WTC11 (cell line): ENCODE measurements at places on chromosomes 3 and 15. TPM values are rescaled to one million over a fixed set of nuclear protein-coding genes. Genes with fewer than 3 reads are reported as not detected.

The PGBD4 gene
- 1.1 to 1.2 TPM (median 1.1 TPM) in 3 replicates for total RNA-seq

The NR1I2 gene
- total RNA-seq: 1.7 to 2.8 TPM (median 2.7 TPM) in 3 replicates

The SUSD5 gene
- 1.2 to 1.6 TPM (median 1.5 TPM) in 3 replicates for total RNA-seq

The TRIM59 gene
- total RNA-seq: 32.4 to 38.5 TPM (median 36.8 TPM) in 3 replicates

DNA sequence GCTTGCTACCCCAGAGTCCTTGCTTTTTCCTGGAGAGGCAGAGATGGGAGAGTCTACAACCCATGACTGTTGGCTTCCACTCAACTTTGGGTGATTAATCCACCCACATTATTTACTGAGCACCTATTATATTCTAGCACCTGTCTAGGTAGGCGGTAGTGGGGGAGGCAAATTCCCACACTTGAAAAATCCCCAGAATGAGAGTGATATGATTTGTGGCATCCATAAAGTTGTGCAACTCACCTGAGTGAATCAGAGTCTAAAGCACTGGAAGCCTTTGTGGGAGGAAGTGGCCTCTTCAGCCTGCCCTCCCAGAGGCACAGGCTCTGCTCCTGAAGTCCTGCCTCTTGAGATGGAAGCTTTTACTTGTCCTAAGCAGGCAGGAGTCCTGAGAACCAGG, 40.4 kb upstream of the CTNNB1 start:
- H3K27me3 ChIP-seq: no peaks in the 10 kb centered on the region
- H3K4me3 ChIP-seq: no peak overlapping the region
- peaks cover 36% of the 10 kb centered on the region for H3K4me1 ChIP-seq
- DNase-seq: no peak

DNA sequence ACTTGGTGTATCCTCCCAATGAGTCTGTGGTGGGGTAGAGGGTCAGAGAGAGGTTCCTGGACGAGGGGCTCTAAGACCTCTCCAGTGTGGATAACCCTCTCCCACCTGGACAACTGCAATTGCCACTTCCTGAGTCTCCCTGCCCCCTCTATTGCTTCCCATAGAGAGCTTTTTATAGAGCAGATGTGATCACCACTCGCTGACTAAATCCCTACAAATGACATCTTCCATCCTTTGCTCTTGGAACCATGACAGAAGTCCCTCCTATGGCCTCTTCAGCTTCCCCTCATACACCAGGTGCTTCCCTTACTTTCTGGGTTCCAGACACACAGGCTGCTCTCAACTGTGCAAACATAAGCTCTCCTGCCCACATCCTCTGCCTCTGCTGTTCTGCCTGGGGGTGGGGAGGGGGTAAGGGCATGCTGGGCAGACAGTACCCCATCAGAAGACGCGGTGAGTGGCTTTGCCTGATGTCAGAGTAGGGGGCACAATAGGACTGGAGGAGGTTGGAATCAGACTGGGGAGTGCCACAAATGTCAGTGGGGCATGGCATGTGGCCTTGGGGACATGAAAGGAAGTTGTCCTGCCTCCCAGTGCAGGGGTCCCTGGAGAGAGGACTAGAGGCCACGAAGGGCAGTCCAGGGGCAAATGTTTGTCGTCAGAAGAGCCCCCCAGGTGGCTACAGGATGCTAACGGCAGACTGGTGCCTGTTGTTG, 15.2 kb downstream of the ITIH3 start:
- DNase-seq: no peak
- no peaks in the 10 kb centered on the region for H3K36me3 ChIP-seq
- H3K27ac ChIP-seq: no peak overlapping the region
- peaks cover 3% of the 10 kb centered on the region; the same call in 1 of the 2 replicates for H3K27me3 ChIP-seq

- H3K4me3 ChIP-seq: no peak overlapping the region
- peaks cover 16% of the 10 kb centered on the region for H3K36me3 ChIP-seq
- DNase-seq: no peak
- H3K27me3 ChIP-seq: peaks cover 3% of the 10 kb centered on the region; the same call in 1 of the 2 replicates
- no peak overlapping the region for H3K27ac ChIP-seq
Measured at GRCh38 chr3:64301476-64301875, 76.2 kb upstream of the PRICKLE2 start.

DNA sequence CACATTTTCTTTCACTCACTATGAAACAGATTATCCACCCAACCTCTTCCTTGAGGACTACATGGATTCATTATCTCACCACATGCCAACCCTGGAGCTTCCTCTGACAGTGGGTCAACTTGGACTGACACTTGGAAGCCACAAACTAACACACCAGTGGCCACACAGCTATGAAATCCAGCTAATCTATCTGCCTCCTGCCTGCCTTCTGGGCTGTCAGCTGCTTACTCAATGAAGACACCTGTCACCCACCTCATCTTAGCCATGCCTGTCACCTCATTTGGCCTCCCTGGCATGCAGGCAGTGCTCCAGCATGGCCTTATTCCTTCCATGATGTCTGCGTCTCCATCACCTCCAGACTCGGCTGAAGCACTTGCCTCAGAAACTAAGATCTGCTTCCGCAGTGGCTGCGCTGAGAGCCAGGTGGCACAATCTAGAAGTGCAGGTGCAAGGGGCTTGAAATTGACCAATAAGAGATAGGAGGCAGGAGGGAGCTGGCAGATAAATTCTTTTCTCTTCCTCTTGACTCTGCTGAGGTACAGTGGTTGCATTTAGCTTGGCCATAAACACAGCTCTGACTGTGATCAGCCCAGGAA, 105.2 kb upstream of the RNF7 start:
- H3K27me3 ChIP-seq: no peaks in the 10 kb centered on the region
- peaks cover 4% of the 10 kb centered on the region for H3K4me1 ChIP-seq
- H3K4me3 ChIP-seq: no peak overlapping the region
- no peak overlapping the region for H3K27ac ChIP-seq
- H3K36me3 ChIP-seq: peaks cover 15% of the 10 kb centered on the region
- no peak for DNase-seq

GRCh38 chr3:103991461-103992115, 1375.1 kb upstream of the ALCAM start:
- H3K27me3 ChIP-seq: no peaks in the 10 kb centered on the region
- peaks cover 4% of the 10 kb centered on the region; the same call in 1 of the 2 replicates for H3K4me1 ChIP-seq
- H3K4me3 ChIP-seq: no peak overlapping the region
- no peak overlapping the region for H3K27ac ChIP-seq
- H3K36me3 ChIP-seq: no peaks in the 10 kb centered on the region
- DNase-seq: peak; percentile 50

GRCh38 chr3:171790574-171790897, 19.7 kb downstream of the PLD1 start:
- no peak overlapping the region for H3K4me3 ChIP-seq
- peaks cover 21% of the 10 kb centered on the region for H3K4me1 ChIP-seq
- no peak for DNase-seq
- peaks cover 3% of the 10 kb centered on the region; the same call in 1 of the 2 replicates for H3K27me3 ChIP-seq

- H3K27ac ChIP-seq: no peak overlapping the region
- peaks cover 14% of the 10 kb centered on the region for H3K4me1 ChIP-seq
- DNase-seq: no peak
- H3K4me3 ChIP-seq: no peak overlapping the region
Measured at GRCh38 chr15:80441714-80442113, 37.5 kb downstream of the ARNT2 start.

- no peak overlapping the region for H3K27ac ChIP-seq
- no peak overlapping the region for H3K4me3 ChIP-seq
- H3K4me1 ChIP-seq: peaks cover 22% of the 10 kb centered on the region
- no peak for DNase-seq
- H3K27me3 ChIP-seq: no peaks in the 10 kb centered on the region; the same call in 1 of the 2 replicates
- H3K36me3 ChIP-seq: peaks cover 34% of the 10 kb centered on the region
Measured at GRCh38 chr3:140091143-140091542, 156.2 kb downstream of the CLSTN2 start.

- H3K36me3 ChIP-seq: no peaks in the 10 kb centered on the region
- H3K4me3 ChIP-seq: no peak overlapping the region
- H3K27me3 ChIP-seq: no peaks in the 10 kb centered on the region
Measured at GRCh38 chr3:173901649-173902048, 504.1 kb downstream of the NLGN1 start.

DNA sequence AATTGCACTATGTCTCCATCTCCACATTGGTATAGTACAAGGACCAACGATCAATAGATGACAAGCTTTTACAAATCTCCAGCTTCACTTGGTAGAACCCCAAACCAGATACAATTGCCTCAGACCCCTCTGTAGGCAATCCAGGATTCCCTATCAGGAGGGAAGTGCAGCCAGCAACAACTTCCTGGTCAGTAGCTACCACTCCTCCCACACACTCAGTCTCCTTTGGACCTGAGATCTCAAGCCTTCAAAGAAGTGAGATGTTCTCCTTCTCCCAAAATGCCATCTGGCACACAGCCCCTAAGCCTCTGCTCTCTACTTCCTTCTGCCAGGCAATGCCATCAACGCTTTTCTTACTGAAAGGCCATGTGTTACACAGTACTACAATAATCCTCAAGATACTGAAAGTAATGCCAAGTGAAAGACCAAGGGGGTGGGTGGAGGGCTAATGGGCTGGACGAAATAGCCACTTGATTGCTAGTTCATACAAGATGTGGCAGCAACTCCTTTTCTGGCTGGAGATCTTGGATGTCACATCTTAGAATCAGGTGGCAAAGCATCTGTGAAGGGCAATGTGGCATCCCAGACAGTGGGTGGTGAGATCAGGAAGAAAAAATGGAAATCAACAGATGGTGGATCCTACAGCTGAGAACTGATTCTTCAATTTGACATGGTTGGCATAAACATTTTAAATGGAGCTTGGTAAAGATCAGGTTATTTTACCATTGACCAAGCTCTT, 75.3 kb upstream of the ACP3 start:
- H3K4me3 ChIP-seq: no peak overlapping the region
- H3K27me3 ChIP-seq: peaks cover 2% of the 10 kb centered on the region; the same call in 1 of the 2 replicates
- DNase-seq: no peak
- H3K36me3 ChIP-seq: no peaks in the 10 kb centered on the region
- H3K4me1 ChIP-seq: no peaks in the 10 kb centered on the region
- H3K27ac ChIP-seq: no peak overlapping the region

- peaks cover 62% of the 10 kb centered on the region for H3K4me1 ChIP-seq
- DNase-seq: no peak
- H3K4me3 ChIP-seq: no peak overlapping the region
- H3K27me3 ChIP-seq: no peaks in the 10 kb centered on the region; the same call in 1 of the 2 replicates
- no peak overlapping the region for H3K27ac ChIP-seq
Measured at GRCh38 chr15:77497942-77498361, 77.3 kb downstream of the HMG20A start.

DNA sequence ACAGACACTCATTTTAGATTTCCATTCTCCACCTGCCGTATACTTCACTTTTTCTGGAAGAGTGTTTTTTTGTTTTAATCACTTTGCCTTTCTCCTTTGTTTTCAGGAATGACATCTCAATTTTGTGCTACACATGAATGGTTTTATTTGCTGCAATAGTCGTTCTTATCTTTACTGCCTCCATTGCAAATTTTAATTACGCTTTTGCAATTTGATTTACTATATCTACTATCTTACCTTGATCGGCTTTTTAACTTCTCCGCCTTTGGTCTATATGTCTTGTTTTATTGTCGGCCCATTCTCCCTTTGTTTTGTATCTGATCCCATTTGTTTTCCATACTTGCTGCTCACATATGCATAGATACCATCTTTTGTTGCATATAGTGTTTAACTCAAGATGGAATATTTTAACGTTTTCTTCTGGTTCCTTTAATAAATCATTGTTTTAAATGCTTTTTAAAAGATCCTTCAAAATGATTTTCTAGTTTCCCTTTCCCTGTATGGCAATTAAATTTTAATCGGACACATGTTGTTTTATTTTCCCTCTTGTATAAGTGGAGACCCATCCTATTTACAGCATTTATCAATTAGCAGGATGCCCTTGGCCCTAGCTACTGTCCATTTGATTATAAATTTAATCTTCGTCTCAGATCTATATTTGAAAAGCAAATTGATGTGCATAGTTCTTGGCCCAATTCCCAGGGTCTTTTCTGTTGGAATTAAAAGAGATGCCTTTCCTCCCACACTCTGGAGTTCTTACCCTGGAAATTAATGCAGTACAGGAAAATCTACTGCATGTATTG, 97.2 kb upstream of the CNTN4 start:
- no peak overlapping the region for H3K4me3 ChIP-seq
- no peak overlapping the region for H3K27ac ChIP-seq
- peaks cover 36% of the 10 kb centered on the region for H3K36me3 ChIP-seq
- no peak for DNase-seq
- H3K27me3 ChIP-seq: no peaks in the 10 kb centered on the region; the same call in 1 of the 2 replicates
